ENCODE measurements at places on chromosomes 5 and 9. TPM values are rescaled to one million over a fixed set of nuclear protein-coding genes. Genes with fewer than 3 reads are reported as not detected.

The C9orf152 gene
- total RNA-seq = 14.9 TPM

The KCNT1 gene
- not detected for total RNA-seq

DNA sequence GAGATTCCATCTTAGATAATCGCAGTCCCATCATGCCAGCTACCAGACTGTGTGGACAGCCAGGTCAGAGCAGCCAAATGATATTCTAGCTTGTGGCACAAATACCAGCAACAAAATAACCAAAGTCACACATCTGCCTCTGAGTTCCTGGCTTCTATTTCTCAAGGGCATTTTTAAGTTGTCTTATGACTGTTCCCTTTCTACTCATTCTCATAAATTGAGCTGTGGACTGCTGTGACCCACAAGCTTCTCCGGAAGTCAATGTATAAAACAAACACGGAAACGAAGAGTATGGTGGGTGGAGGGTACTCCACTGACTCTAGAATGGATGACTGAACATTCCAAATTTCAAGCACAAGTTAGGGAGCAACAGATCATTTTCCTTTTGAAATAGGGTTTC, 43.9 kb downstream of the PDCD1LG2 start:
- no peak for DNase-seq

DNA sequence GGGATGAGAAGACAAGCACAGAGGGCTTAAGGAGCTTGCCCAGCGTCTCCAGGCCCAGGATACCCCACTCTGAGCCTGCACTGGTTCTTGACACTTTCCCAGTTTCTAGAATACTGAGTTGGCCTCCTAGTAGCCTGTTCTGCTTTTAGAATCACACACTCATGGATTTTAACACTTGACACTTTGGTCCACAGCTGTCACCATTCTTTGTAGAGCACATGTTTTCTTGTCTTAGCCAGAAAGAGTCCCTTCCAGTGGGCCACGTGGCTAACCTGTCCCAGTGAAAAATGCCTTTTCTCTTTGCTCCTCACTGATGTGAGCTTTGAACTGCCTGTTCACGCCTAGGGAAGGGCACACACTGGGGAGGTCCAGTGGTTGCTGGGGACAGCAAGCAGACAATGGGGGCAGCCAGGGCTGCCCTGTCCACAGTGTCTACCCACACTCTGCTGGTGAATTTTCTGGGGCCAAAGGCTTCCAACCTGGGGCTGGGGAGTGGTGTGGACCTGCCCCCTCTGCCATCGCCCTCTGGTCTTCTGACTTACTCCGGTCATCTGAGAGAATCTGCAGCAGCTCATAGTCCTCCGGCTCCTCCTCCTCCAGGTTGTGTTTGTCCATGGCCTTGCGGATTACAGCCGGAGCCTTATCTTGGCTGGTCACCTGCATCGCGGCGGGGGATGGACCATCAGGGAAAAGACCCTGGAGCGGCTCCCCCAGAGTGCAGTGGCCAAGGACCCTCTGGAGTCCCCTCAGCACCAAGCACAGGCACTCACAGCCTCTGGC, 21.1 kb downstream of the RALGDS start:
- DNase-seq = no peak

- DNase-seq = peak; percentile 80
Measured at GRCh38 chr9:124780060-124780756, 3.3 kb downstream of the OLFML2A start.

- DNase-seq = no peak
Measured at GRCh38 chr9:99594056-99594780, 227.5 kb upstream of the NR4A3 start.

The ALDH7A1 gene
- 55.2 TPM for total RNA-seq

DNA sequence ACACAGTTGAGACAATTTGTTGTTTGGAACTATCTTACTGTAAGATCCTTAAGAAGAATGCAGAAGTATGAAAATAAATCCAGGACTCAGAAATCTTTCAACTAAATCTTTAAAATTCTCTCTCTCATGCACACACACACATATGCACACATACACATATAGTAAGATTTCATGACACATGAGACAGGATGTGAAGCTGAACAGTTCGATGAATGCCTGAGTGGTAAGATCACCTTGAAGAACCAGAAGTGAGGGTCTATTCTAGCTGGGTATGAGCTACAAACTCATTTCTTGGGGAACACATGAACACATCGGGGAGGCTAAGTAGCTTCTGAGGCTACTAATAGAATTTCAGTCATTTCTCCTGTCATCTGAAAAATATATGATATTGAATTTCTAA, 153.6 kb downstream of the TMC1 start:
- no peak for DNase-seq

- no peak for DNase-seq
Measured at GRCh38 chr5:59724482-59725391, 168.8 kb downstream of the PDE4D start.

DNA sequence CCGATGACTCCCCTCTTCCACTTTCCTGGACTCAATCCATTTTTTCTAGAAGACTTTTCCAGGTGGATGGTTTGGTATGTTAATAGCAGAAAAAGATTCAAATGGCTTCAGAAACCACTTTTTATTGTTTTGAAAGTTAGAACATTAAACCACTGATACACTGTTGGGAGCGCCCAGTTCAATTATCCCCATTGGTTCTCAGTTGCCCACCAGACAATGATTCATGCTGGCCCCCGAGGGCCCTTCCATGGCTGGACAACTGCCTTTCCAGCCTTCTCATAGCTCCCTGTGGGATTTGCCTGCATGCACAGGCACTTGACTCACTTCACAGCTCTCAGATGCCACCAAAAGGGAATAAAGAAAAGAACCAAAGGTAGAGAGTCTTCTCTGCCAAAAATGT, 21.3 kb upstream of the ANKRD34B start:
- no peak for DNase-seq

DNA sequence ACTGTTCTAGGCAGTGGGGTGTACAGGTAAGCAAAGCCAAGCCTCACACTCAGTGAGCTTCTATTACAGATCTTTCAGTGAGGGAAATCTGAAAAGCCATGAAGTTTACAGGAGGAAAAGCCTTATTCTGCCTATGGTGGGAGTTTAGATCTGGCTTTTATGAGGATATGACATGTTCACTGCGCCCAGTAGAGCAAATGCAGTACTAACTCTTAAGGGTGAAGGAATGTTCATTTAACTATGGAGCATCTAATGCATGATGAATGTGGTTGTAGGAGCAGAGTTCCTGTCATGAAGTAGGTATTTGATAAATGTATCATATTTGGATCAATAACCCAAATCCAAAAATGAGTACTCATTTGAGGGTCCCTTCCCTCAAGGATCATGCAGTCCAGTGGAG, 230.2 kb upstream of the PAPPA start:
- no peak for DNase-seq

DNA sequence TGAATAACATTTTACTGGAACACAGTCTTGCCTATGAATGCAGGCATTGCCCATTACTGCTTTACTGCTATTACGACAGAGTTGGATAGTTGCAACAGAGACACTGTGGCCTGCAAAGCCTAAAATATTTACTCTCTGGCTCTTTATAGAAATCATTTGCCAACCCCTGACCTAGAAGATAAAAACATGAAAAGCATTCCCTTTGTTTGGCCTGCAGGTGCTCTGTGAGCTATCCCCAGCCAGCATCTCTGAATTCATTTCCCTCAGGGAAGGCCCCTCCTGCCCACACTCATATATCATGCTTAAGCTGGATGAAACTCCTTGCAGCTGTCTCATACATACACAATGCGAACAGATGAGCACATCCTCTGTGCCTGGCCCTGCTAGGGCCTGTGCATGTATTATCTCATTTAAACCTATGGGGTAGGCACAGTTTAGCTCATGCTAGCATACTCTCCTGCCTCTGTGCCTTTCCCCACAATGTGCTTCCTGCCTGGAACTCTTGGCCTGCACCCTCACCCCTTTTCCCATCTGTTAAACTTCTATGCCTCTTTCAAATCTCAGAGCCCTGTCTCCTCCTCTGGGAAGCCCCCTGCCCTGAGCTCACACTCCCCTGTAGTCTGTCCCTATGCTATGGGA, 193.1 kb downstream of the PAX5 start:
- no peak for DNase-seq

GRCh38 chr9:104987743-104988142, 59.8 kb upstream of the ABCA1 start:
- no peak for DNase-seq

The MARCHF3 gene
- 13.9 TPM for total RNA-seq

DNA sequence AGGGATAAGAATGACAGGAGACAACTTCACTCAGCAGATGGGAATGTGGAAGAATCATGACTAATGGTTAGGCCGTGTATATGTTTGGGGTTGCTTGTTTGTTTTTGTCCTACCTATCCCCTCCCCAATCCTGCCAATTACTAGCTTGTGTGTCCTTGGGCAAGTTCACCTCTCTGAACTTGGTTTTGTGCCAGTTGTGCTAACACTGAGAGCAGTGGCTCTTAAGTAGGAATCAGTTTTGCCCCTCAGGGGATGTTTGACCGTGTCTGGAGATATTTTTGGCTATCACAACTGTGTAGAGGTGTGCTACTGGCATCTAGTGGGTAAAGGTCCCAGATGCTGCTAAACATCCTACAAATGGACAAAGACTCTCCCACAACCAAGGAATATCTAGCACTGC, 287.0 kb downstream of the DMRT2 start:
- DNase-seq = no peak

The PLK2 gene
- total RNA-seq = 567 TPM

- no peak for DNase-seq
Measured at GRCh38 chr5:91243852-91244251, 139.3 kb downstream of the ARRDC3 start.

The NR4A3 gene
- 3.5 TPM for total RNA-seq

DNA sequence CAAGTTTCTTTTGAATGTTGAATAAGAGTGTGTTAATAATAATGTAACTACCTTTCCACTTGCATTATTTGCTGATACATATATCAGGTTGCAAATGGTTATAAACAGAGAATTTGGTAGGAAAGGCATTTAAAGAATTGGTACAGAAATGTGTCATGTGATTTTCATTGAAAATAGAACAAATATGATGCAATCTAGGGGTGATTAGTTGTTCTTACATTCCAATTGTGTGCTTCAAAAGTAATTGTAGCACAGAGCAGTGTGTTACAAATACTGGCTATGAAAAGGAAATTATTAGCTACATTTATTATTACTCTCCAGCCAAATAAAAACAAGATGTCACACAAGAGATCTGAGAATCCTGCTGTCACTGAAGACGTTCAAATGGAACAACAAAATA, 61.8 kb upstream of the PRDM9 start:
- no peak for DNase-seq

DNA sequence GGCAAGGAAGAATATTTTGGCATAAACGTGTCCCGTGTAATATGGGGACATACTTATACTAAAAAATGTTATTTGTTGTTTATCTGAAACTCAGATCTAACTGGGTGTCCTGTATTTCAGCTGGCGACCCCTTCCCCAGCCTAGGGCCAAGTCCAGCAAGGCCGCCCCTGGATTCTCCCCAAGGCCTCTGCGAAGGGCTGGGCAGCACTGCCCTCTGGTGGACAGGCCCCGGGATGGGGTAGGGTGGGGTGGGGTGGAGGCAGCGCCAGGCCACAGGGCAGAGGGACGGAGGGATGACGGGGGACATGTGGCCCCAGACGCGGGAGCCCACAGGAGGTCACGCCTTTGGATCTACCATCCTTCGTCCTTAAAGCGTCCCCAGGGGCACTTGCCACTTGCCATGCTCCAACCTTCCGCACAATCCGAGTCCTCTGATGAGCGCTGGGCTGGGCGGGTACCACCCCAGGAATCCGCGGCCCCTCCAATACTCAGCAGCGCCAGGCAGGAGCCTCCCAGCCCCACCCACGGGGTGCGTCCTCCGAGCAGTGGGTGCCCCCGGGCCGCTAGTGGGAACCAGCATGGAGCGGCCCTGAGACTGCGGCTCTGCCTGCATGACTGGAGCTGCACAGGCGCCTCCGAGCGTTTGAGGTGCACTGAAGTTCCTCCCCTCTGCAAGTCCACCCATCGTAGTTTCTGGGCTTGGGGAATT, 7.1 kb upstream of the AGPAT2 start:
- DNase-seq = no peak

- DNase-seq = no peak
Measured at GRCh38 chr9:38671372-38671731, 48.6 kb downstream of the FAM240B start.

- no peak for DNase-seq
Measured at GRCh38 chr9:15882883-15883282, 330.0 kb downstream of the CCDC171 start.

The SPINK7 gene
- total RNA-seq = 22.9 TPM

The SPINK5 gene
- total RNA-seq = 253 TPM

DNA sequence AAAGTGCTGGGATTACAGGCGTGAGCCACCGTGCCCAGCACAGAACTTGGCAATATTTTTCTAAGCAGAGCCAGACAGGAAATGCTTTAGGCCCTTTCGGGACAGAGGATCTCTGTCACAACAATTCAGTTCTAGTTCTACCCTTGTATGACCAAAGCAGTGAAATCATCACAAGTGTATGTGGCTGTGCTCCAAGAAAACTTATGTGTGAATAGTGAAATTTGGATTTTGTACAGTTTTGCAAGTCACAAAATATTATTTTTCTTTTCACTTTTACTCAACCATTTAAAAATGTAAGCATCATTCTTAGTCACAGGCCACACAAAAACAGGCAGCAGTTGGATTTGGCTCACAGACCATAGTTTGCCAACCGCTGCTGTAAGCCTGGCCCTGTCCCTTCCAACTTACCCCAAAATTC, 20.4 kb upstream of the PRUNE2 start:
- DNase-seq = no peak

The SAPCD2 gene
- 8.2 TPM for total RNA-seq

The GDA gene
- 2.6 TPM for total RNA-seq

The C9orf153 gene
- 0.34 TPM for total RNA-seq

GRCh38 chr5:130715541-130715940, 449.5 kb downstream of the HINT1 start:
- DNase-seq = no peak

- DNase-seq = peak; percentile 55
Measured at GRCh38 chr9:95080961-95081647, 236.4 kb downstream of the FANCC start.

- no peak for DNase-seq
Measured at GRCh38 chr5:123785162-123786071, 273.4 kb downstream of the CSNK1G3 start.

DNA sequence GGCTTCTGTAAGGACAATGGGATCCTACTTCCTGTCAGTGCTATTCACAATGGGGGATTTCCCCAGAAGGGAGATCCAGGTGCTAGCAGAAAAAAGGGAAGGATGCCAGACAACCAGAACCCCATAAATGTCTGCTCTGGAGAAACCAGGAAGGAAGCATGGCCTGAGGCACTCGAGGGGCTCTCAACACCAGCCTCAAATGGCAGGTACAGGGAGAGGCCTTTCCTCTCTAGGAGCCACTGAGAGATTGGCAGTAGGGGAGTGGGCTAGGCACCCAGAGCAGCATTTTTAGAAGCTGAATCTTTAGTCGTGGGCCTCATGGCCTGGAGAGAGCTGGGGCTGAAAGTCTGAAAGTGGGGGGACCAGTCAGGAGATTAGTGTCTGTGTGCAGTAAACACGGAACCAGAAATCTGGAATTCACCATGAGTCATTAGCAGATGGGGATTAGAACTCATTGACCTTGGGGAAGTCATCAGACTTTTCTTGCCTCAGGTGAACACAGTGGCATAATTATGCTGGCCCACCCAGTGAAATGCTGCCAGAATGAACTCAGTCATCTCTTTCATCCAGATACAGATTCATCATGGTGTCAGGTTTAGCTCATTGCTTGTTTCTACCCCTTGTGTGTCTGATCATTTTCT, 28.3 kb downstream of the ARHGEF28 start:
- no peak for DNase-seq

GRCh38 chr5:72505539-72506157, 1.6 kb downstream of the ZNF366 start:
- DNase-seq = no peak

- no peak for DNase-seq
Measured at GRCh38 chr5:76204713-76205112, 121.5 kb downstream of the SV2C start.

GRCh38 chr5:11130131-11130530, 369.1 kb upstream of the DAP start:
- DNase-seq = no peak
